Right forelimb (tissue), 1 donor: ENCODE measurements at places on chromosomes 5 and 9.

DNA sequence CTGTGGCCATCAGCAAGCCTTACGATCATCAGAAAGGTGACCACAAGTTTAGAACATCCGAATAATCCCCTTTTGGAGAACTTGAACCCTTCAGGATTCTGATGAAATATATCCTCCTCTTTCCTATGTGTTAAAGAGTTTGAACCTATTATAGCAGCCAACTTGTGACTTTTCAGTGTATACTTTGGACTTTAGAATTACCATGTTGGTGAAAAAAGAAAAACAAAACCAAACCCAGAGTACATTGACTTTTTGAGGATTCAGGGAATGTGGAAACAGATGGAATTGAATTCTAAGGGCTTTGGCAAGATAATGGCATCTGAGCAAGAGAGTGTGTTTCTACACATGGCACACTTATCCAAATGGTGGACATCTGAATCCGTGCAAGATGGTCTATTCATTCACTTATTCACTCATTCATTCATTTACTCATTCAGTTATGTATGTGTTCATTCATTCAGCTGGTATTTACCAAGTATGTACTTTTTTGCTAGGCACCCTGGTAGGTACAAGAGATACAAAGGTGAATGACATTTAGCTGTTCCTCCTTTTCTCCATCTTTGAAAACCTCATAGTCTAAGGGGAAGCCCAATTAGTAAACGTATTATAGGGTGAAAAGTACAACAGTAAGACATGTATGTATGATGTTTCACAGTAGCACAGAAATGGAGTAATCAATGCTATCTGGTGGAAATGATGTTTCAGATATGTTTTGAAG, 91.8 kb downstream of the PRDM6 start:
- no peak for DNase-seq

DNA sequence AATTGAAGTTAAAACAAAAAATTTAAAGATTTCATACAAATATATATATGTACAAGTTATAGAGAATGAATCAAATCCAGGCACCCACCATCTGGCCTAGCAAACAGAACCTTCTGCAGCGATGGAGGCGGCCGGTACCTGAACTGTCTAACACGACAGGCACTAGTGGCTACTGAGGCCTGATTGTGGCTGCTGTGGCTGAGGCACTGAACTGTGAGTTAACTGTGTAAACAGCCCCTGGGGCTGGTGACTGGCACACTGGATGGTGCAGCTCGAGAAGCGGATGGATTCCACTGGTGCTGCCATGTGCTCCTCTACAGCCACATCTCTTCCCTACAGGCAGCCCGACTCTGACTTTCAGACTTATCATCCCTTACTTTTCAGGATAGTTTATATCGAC, 82.4 kb downstream of the RAPGEF1 start:
- no peak for DNase-seq

- DNase-seq: no peak
These were observed 23.1 kb downstream of the P4HA2 start for GRCh38 chr5:132204371-132205135.

DNA sequence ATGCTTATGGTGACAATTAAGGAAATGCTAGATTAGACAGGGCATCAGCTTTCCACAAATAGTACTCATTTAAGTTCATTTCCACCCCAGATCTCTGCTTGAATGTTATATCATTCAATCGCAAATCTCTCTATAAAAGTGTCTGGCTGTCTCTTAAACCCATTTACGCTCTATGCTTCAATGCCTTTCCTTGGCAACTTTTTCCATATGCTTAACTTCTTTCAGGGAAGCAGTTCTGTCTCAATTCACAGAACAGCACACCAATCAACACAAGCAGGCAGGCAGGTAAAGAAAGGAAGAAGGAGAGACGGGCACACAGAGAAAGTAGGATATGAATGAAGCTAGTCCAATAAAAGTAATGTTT, 243.1 kb downstream of the DENND1A start:
- no peak for DNase-seq

GRCh38 chr5:999032-999501, 9.5 kb upstream of the NKD2 start:
- DNase-seq: no peak
